ENCODE measurements at places on chromosomes 6 and 20.

DNA sequence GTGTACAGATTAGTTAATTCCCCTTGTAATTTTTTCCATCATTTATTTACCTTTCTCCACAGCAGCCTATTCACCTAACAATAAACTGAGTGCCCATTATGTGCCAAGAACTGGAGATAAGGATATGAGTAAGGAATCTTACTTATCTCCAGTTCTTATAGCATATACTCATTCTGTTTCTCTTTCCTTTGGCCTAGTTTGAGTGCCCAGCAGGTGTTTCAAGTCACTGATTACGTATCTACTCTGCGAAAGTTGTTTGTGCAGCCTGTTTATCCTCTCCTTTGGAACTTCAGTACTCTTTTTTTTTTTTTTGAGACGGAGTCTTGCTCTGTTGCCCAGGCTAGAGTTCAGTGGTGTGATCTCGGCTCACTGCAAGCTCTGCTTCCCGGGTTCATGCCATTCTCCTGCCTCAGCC is 17.3 kb upstream of the POU5F1 start:
- no peak for DNase-seq

- DNase-seq: no peak
Measured at GRCh38 chr6:5786321-5786968, 220.3 kb downstream of the NRN1 start.

DNA sequence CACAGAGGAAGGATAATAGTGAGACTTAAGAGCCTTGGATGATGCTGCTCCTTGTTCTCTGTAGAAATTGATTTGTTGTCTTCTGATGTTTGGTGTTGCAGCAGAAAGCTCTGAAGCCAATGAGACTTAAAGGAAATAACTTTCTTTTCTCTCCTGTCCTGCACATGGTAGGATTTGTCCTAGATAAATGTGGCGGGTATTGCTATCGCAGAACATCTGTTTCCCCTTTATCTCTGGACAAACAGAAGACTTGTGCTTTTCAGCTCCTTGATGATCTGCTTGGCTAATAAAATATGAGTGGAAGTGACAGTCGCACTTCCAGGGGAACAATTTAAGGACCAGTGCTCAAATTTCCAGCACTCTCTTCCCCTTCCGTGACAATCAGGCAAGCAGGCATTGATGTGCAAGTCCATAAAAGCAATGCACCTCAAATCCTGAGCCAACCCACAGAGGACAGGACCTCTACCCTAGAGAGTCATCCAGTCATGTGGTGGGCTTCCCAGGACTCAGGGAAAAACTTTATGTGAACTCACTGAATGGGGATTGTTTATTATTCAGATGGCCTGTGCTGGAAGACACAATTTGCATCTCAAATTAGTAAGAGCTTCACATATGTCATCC is 9.9 kb upstream of the NCR2 start:
- DNase-seq: no peak

DNA sequence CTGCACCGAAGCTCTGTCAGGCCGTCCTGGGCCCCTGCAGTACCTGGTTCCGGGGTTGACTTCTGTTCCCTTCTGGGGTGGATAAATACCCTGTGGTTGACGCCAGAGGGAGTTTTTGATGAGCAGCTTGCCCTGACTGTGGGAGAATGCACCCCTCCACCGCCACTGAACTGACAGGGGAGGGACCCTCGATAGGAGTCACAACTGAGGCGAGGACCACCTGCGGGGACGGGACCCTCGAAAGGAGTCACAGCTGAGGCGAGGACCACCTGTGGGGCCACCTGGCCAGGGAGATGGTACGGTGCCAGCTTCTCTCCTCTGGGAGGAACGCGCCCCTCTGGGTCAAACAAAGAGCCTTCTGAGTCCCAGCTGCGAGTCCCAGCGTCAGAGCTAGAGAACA is 100.1 kb upstream of the FRMD1 start:
- no peak for DNase-seq

DNA sequence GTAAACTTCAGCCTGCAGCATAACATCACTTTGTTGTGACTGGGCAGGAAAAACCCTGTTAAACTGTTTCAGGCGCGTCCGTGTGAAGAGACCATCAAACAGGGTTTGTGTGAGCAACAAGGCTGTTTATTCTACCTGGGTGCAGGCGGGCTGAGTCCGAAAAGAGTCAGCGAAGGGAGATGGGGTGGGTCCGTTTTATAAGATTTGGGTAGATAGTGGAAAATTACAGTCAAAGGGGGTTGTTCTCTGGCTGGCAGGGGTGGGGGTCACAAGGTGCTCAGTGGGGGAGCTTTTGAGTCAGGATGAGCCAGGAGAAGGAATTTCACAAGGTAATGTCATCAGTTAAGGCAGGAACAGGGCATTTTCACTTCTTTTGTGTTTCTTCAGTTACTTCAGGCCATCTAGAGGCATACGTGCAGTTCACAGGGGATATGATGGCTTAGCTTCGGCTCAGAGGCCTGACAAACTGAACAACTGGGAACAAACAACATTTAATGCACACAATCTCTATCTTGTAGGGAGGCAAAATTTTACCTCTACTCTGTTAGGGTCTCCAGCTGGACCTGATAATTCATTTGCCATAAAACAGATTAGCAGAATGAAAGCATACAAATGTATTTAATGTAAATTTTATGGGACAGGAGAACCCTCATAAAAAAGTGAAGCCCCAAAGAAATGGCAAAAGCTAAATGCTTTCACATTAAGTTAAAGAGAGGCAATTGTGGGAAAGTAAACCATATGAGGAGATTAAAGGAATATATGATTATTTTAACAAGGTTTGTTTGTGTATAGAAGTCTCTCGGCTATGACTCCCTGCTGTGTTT is 58.3 kb upstream of the HFE start:
- DNase-seq: no peak

GRCh38 chr20:15195378-15195777 is 858.0 kb upstream of the FLRT3 start:
- DNase-seq: no peak

GRCh38 chr6:81362246-81362645 is 390.2 kb downstream of the TENT5A start:
- no peak for DNase-seq

DNA sequence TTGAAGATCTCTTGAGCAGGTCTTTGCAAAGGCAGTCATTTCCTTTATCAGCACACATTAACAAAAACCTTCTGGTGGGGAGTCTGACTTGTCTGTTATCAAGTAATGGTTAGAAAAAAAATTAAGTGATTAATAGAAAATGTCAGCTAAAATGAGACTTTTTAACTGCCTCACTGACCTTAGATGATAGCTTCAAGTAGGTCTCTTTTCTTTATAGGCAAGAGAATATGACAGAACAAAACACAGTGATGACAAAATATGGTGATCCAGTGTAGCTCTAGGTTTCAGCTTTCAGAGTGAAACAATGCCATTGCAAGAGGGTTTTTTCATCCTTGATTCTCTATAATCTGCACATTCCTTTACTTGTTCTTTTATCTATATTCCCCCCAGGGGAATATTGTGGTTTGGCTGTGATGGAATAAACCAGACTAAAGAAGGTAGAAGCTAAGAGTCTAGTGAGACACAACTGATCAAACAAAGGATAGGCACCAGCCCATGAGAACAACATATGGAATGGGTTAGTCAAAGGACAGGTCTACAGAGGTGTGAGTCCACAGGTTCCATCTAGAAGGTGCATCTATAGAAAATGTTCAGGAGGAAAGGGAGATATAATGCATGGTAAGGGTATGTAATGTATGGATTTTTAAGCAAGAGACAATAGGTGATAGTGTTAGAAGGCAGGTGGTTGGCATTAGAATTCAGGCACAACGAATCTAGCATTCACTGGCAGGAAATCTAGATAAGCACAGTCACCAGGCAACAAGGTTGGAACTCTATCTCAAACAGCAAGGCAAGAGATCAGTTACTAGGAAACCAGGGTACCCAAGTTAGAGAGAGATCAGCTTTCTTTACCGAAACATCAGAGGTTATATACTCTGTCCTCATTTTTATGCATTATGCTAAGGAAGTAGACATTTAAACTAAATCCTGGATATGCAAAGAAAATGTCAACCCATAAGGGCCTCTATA is 228.9 kb upstream of the SMLR1 start:
- DNase-seq: no peak

DNA sequence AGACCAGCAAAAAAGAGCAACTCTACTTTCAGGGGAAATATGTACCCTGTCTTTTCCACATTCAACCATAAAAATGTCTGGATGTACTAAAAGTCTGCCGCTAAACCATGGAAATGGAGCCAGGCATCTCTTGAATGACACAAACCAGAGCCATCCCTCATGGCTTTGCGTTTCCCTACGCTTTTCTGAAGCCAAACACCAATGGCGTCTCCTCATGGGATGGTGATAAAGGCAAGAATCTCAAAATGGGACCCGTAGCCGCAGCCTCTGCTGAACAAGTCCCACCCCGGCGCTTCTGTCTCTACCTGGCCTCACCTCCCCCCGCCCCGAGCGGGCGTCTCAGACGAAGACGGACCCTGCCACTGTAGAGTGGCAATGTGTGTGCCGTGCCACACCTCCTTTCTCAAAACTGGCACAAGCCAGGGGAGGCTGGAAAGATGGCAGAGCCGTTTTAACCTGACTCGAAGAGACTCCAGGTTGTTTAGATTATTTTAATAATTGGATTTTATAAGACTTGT is 80.3 kb upstream of the AFDN start:
- DNase-seq: no peak

DNA sequence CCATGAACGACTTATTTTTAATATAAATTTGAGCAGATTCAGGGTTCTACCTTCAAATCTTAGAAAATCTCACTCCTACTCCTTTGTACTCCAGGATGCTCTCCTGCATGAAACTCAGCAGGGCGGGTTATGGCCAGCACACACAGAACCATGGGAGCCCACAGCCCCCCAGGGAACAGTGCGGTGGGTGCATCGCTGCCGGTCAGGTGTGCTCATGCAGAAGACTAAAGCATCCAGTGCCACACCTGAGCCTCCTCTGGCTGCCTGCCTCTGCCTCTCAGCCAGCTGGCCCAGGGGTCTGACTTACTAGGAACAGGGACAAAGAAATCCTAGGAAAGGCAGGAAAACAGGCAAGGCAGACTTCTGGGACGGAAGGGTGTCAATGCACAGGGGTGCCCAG is 31.8 kb downstream of the EZR start:
- DNase-seq: no peak

- no peak for DNase-seq
Measured at GRCh38 chr6:36479256-36479655, 36.5 kb downstream of the KCTD20 start.

GRCh38 chr6:83309344-83309743 is 116.2 kb downstream of the RWDD2A start:
- no peak for DNase-seq

DNA sequence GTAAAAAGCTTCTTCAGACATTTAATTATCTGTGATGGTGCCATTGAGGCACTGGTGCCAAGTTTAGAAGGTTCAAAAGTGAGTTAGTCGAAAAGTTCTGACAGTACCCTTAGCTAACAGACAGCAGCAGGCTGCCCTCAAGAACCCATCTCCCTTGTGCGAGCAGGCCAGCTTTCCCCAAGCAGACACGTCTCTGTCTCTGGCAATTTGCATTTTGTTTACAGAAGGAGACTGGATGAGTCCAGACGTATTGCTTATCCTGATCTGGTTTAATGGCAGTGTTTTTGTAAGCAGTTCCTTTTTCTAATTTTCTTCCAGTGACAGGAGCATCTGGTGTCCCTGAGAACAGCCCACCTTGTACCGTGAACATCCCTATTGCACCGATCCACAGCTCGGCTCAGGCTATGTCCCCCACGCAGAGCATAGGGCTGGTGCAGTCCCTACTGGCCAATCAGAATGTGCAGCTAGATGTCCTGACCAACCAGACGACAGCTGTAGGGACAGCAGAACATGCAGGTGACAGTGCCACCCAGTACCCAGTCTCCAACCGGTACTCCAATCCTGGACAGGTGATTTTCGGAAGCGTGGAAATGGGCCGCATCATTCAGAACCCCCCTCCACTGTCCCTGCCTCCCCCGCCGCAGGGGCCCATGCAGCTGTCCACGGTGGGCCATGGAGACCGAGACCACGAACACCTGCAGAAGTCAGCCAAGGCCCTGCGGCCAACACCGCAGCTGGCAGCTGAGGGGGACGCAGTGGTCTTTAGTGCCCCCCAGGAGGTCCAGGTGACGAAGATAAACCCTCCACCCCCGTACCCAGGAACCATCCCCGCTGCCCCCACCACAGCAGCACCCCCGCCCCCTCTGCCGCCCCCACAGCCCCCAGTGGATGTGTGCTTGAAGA is 58.3 kb upstream of the TMEM181 start:
- DNase-seq: no peak

DNA sequence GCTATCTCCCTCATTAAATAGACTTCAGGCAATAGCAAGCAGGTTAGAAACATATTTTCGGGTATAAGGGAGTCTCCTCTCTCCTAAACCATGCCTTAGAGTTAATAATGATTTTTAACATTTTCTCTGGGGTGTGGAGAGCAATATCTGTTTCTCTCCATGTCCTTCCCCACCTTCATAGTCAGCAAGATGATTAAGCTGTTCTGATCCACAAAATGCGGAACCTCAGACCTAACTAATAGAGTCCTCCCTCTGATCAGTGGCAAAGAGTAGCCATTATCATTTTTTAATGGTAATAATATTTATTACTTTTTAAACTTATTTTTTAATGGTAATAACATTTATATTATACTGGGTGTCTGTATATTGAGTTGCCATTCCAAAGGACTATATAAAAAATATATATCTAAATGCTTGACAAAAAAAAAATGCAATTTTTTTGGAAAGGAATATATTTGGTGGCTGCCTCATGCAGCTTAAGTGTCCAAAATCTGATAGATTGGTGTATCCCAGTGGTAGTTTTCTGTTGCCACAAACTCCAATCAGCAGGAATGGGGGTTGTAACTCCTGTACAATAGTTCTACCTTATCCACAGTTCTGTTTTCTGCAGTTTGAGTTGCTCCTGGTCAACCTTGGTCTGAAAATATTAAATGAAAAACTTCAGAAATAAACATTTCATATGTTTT is 14.0 kb upstream of the BTN3A2 start:
- DNase-seq: no peak
